Stimulated activated CD4-positive, alpha-beta T cell treated with anti-CD3 and anti-CD28 coated beads, Interleukin-4, amount 100 ng/mL, for 24 hours (primary cell): ENCODE measurements at places on chromosomes 3 and 15.

- no peak for DNase-seq
Measured at GRCh38 chr3:110625201-110625747, 446.3 kb upstream of the NECTIN3 start.

- no peak for DNase-seq
Measured at GRCh38 chr15:62186578-62186977, 21.5 kb upstream of the C2CD4B start.

DNA sequence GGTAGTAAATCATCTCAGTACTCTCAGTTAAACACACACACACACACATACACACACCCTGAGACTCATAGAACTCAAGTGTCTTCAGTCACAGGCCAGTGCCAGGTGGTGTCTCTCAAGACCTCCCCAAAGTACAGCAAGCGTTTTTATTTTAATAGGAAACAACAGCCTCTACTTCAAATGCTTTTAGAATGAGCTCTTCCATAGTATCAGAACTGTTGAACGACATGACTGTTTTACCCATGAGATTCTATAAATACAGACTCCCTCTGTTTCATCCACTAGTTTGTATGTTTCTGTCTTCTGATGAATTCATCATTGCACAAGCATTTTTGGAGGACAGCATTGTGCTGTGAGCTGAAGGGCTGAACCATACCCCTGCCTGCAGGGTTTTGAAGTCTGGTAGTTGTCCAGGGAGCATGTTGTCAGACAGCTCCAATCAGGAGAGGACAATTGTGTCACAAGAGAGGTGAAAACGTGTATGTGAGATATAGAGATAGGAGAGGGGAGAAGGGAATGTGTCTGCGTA, 201.0 kb upstream of the BCL6 start:
- no peak for DNase-seq

DNA sequence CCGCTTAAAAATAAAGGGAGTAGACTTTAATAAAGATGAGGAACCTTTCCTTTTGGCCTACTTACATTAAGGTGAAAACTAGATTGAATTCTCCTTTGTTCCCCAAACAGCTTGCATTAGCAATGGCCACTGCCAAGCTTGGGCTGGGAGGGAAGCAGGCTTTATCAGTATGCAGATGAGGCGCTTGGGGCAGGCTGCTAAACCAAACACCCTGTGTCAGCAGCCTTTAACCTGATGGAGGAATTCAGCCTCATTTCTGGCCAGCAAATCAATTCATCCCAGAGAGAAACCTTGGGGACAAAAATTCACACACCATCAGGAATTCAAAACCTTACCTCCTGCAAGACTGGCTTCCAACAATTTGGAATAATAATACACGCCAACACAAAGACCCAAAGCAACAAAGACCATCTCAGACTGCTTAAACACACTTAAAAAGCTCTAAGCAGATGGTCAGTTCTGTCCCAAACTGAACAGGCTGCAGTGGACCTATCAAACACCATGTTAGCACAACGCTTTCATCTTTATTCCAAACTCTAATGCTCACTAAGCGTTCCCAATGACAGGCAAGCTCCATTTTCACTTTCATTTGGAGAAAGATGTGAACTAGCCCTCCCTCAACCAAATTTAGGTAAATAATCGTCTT, 255.1 kb upstream of the CMC1 start:
- DNase-seq: no peak

DNA sequence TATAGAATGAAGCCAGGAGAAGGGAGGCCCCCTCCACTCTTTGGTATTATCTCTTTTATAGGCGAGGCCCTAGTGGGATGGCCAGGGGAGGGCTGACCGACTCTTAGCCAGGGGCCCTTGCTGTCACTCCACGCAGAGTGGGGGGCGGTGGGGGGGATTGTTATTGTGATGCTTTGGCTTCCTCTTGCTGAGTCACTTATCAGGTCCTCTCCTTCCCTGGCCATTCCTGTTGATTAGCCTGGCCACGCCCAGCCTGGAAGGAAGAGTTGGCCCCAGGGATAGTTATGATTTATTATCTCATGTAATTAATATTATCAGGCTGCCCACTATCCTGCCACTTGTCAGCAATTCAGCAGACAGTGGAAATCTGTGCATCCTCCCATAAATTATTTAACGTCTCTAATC, 25.5 kb upstream of the SKOR1 start:
- DNase-seq: no peak

- DNase-seq: peak; percentile 59
Measured at GRCh38 chr15:38440353-38441129, 13.4 kb upstream of the FAM98B start.

DNA sequence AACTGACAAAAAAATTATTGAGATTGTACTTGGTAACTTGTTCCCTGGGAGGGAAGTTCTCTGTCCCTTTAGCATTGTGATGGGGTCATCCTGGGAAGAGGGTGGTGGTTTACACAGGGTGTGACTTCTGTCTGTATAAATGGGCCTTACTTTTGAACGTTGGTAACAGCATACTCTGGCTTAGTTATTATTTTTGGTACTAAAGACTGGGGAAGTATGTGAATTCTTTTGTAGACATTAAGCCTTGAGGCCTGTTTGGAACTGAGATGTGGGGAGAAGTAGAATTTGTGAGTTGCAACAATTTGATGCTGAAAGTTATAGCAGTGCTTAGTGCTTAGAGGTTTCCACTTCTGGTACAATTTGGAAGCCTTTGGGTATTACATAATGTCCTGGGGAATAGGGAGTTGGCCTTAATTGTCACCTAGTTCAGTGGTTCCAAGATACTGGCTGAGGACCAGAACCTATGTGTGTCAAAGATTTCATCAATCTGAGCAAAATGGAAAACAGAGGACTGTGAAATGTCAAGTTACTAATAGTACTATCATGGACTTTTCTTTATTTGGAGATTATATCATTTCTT, 15.9 kb downstream of the TLNRD1 start:
- DNase-seq: no peak

- no peak for DNase-seq
Measured at GRCh38 chr3:189766416-189766815, 135.2 kb downstream of the TP63 start.

GRCh38 chr3:150755902-150756301, 7.1 kb downstream of the SIAH2 start:
- no peak for DNase-seq

GRCh38 chr3:69411346-69411745, 25.5 kb upstream of the FRMD4B start:
- no peak for DNase-seq

DNA sequence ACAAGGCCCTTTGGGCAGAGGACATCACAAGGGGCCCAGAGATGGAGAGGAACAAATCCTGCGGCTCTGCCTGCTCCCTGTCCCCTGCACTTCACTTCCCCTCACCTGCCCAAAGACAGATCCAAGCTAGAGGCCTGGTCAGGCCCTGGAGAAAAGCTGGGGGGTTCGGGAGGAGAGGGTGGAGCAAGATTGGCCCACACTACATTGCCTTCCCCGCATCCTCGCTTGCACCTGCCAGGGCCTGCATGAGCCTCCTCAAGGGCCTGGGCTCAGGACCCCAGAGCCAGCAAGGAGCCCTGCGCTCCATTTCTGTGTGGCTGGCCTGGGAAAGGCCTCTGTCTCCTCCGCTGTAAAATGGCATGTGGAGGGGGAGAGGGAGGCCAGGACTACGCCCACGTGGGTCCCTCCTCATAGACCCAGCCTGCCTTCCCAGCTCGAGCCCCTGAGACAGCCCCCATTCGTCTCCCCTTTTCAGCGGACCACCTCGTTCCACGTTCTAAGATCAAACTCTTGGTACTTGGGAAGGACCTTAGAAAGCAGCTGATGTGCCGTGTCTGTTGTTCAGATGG, 106.0 kb downstream of the HMG20A start:
- no peak for DNase-seq

GRCh38 chr3:148131990-148132638, 565.6 kb upstream of the AGTR1 start:
- no peak for DNase-seq

DNA sequence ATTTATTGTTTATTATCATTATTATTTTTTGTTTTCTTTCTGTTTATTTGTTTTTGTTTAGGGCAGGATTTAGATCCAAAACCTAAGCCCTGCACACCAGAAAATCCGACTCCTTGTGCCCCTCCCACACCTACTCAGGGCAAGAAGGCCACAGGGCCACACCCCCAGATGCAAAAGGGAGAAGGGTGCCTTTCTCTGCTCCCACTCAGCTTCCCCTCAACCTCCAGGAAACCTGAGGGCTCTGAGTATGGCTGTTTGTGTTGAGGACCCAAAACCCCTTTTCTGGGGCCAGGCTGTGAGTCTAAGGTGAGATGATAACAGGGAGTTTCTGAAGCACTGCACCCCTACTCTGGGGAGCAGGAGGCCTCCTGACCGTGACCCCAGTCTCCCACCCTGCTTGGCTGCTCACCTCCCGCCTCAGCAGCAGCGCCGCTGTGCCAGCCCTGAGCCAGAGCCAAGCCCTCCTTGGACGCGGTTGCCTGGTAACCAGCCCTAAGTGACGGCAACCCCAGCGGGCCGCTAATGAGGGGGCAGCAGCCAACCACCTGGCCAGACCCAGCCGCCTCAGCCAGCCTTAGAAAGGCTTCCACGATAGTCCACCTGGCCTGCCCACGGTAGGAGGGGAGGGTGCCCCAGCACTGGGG, 6.4 kb upstream of the C15orf39 start:
- DNase-seq: no peak

- DNase-seq: no peak
Measured at GRCh38 chr3:52146189-52146588, 8.0 kb downstream of the POC1A start.

DNA sequence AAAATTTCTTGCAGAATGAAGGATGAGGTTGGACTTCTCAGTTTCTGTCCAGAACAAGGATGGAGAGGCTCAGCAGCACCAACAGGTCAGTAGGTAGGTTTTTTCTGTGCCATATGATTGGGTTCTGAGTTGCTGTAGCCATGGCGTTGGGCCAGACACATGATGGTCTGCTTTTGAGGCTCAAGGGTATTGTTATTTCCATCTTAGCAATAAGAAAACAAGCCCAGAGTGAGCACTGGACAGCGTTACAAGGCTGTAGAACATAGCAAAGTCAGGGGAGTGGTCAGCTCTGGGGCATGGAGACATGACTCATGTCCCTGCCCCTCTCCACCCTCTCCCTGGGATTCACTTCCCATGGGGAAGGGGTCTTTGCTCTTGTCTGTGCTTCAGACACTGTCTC, 137.6 kb upstream of the TOPAZ1 start:
- DNase-seq: no peak
